ENCODE measurements at places on chromosomes 4 and X.
A peak's percentile ranks its signal among the peaks of the same experiment; 100 is the strongest.

DNA sequence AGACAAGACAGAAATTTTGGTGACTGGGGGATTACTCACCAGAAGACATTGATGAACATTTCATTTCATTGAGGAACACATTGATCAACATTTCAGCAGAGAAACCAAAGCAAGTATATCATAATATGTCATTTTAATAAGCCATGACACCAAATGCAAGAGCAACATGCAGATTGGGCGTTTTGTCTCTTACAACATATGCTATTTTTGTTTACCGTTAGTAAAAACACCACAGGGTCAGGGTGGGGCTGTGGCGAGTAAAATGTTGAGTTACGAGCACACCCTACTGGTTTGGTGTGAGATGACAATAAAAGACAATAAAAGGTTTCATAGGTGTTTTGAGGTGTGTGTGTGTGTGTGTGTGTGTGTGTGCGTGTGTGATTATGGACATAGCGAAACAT lies 294.5 kb downstream of the PDGFC start:
- DNase-seq: no peak

- peak; percentile 84 for DNase-seq
These were observed at the start of gene TIGD2 for GRCh38 chr4:89110986-89111832. TIGD2 (plus strand) TSS chr4:89111533; CDS start chr4:89112975, 1,442 bp downstream.

DNA sequence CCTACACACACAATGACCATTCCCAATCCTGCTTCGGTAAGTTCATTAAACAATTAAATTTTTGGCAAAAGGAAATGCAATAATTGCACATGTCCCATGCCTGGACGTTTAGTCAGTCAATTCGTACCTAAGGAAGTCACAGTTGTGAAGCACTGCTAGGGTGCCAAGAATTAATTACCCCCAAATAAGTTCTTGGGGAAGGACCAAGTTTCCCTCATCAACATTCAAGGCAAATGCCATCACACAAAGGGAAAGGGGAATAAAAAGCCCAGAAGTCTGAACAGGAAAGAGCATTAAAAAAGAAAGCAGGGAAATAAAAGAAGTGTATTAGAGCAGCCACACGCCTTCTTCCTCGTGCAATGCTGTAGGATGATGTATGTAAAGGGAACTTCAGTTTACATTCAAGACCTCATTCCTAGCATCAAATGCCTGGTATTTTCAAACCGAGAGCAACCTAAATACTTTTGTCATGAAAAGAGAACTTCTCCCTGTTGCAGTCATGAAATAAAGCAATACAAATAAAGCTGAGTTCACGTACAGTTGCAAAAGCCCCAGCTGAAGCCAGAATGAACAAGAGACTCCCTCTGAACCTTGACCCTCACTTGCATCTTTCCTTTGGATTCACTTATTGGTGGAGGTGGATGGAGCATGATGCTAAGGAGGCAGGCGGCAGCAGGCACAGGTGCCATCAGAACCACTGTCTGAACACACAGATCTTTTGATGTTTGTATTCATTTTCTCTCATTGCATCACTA lies 124.0 kb upstream of the PPARGC1A start:
- no peak for DNase-seq

GRCh38 chr4:147994076-147994475 lies 262.2 kb downstream of the ARHGAP10 start:
- DNase-seq: no peak

DNA sequence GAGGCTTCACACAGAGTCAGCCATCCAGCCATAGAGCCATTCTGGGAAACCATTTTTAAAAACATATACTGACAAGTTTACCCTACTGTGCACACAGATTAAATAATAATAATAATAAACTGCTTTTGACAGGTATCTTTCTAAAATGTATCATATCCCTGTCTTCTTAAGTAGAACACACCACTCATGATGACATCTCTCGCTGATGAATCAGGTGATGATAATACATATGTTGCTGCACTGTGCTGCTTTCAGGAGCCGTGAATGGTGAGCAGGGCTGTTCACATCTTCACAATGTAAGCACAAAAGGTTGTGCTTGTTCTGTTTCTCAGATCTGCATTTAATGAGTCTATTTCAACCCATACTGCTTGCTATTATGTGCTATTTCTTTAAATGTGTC lies 3.5 kb downstream of the MTNR1A start:
- no peak for DNase-seq

GRCh38 chrX:70970482-70970995 lies 39.6 kb upstream of the SLC7A3 start:
- no peak for DNase-seq

DNA sequence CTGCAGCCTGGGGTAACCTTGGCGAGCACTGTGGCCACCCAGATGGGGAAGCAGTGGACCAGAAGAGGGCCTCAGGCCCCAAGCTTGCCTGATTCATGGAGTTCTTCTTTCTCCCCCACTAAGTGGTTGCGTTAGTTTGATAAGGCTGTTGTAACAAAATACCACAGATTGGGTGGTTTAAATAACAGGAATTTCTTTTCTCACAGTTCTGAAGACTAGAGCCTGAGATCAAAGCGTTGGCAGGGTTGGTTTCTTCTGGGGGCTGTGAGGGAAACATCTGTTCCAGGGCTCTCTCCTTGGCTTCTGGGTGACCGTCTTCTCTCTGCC lies 105.7 kb upstream of the GATB start:
- DNase-seq: no peak

DNA sequence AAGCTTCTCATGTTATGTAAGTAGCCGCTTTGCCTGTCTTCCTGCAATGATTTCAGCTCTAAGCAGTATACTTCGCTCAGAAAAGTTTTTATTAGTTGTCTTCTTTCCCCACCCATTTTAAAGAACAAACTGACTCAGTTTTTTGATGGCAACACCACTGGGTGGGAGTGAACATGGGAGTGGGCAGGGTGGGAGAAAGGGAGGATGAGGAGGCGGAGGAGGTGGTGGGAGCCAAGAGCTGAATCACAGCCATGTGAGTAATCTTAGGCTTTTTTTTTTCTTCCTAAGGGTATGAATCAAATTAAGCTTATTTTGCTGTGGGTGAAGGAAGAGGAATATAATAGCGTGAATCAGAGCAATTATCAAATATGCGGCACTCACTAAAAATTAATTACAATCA lies 574.3 kb upstream of the DIPK2B start:
- DNase-seq: no peak

DNA sequence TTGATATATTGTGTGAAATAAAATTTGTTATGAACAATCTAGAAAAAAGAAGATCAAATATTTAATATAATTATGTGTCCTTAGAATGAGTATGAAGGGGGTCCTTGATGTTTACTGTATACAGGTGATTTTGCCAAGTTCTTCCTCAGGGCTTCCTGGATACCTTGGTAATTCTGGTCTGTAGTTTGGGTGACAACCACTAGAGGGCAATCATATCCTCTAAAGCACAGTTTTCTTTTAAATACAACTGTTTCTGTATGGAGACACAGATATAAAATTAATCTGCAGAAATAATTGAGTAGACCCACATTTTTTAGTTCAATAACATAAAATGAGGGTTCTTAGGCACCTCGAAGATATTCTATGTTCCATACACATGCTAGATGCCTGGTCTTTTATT lies 157.7 kb downstream of the SPANXN1 start:
- no peak for DNase-seq

DNA sequence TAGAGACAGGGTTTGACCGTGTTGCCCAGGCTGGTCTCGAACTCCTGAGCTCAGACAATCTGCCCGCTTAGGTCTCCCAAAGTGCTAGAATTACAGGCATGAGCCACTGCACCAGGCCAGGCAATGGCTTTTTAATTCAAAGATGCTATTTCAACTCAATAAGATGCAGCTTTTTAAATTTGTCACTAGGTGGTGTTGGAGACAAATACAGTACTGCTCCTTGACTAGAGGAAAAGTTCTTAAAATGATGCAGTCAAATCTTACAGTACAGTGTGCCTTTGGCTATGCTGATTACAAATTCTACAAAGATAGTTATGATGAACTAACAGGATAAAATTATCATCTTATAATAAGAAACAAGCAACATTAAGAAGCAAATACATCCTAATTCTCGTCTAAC lies 441.1 kb downstream of the KCNIP4 start:
- DNase-seq: no peak

GRCh38 chr4:53994382-53995102 lies 69.9 kb downstream of the CHIC2 start:
- DNase-seq: no peak

DNA sequence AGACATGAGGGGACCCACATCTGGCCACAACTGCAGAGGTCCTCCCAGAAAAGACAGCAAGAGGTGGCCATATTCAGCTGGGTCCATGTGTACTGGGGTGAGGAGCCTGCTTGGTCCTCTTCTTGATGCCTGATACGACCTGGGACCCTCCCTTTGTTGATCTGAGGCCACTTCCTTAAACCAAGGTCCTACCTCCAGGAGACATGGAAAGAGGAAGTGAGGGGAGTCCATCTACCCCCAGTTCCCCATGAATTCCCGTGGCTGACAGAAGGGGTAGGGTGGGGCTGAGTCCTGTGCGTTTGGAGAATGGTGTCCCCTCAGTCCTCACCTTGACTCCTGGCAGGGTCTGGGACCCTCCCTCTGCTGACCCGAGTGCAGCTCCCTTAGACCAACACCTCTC lies 2.1 kb downstream of the MAGEA10 start:
- no peak for DNase-seq

DNA sequence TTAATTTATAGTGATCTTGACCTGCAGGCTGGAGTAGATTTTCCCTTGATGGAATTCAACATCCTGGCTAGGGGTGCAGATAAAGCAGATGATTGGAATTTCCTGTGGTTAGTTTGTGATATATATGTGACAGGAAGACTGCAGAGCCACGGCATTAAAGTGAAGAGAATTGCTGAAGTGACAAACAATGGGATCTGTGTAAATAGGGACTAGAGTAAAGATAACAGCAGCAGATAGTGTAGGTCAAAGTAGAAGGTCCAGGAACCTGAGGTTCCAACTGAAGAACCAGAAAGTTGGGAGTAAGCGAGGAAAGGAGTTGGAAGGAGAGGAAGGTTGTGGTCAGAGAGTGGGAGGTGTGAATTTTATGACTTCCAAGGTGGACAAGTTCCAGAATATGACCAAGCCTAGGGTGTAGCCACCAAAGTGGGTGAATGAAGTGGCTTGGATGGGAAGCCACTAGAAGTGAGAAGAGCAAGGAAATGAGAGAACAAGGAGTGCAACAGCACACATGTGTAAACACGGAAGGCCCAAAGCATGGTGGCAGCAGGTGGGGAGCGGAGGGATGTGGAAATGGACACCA lies 325.0 kb downstream of the RAB28 start:
- DNase-seq: no peak

DNA sequence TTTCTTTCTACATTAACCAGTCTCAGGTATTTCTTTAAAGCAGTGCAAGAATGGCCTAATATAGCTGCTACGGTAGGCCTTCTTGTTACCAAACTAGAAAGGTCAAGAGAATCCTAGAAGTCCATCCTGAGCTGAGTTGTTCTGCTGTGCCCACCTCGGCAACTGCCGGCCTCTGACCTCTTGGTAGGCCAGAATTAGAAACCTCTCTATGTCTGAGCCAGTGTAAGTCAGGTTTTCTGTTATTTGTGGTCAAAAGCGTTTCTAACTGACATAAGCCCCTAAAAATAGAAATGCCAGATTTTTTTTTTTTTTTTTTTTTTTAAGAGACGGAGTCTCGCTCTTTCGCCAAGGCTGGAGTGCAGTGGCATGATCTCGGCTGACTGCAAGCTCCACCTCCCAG lies 43.1 kb downstream of the SOWAHB start:
- DNase-seq: no peak

GRCh38 chr4:114400531-114400930 lies 198.1 kb upstream of the UGT8 start:
- no peak for DNase-seq

GRCh38 chr4:11765849-11766453 lies 337.3 kb upstream of the HS3ST1 start:
- DNase-seq: no peak

DNA sequence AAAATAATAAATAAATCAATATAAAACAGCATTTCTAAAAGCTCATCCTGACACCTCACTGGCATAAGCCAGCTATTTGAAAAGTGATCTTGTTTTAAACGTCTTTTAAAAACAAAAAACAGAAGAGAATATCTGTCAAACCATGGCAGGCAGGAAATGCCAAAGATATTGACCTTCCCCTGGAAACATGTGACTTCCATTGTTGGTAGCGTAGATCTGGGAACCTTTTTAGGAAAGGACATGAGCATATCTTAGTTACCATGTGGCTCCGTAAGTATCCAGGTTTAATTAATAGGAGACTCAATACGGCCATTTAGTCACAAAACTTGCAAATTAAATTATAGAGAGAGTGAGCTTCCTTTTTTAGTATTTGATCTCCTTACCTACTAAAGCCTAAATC lies 83.0 kb upstream of the KLHL4 start:
- no peak for DNase-seq

DNA sequence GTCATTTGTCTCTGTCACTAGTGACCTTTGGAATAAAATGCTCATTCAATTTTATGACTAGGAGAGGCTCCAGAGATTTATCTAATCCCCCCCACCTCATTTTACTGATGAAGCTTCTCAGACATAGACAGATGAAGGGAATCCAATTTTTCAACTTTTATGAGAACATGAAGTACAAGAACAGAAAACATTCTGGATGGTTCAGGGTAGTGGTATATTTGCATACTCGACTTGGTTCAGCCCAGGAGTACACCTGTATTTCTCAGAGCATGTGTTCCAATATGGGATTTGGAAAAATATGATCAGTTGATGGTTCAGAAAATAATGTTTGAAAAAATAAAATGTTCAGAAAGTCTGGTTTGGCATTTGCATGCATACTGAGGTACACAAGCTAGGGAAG lies 131.4 kb upstream of the GALNT7 start:
- DNase-seq: no peak

- no peak for DNase-seq
These were observed 16.2 kb upstream of the ZCCHC12 start for GRCh38 chrX:118807151-118808017.

DNA sequence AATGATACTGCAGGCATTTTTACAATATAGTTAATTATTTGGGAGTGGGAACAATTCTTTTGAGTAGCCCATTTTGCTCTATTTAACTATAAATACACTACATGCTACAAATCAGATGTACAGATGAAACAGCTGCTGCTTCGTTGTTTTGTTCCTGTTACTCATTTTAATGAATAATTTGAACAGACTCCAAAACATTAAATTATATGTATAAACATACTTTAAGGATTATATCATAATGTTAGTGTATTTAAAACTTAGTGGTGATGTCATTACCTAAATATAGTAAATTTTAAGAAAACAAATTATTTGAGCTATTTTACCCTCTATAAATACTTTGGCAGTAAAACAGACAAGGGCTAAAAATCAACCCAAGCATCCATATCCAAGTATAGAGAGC lies 60.7 kb downstream of the GAB1 start:
- DNase-seq: no peak

GRCh38 chr4:948101-948935 lies 16.1 kb downstream of the TMEM175 start:
- no peak for DNase-seq

- no peak for DNase-seq
These were observed 183.6 kb downstream of the MGST2 start for GRCh38 chr4:139849219-139849618.

DNA sequence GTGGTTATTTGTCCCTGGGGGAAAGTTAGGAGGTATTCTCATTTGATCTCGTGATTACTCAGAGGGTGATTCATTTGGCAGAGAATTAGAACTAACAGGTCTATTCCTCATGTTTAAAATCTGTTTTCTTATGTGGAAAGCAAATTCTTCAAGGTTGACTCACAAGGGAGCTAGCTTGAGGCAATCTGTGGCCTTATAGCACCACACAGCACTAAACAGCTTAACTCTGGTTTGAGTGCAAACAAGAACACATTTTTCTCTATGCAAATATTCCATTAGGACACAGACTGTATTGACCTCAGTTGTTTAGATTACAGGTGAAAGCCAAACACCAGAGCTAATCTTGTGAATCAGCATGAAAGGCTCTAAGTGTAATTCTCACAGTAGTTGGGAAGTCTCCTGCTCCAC lies 694.4 kb upstream of the POU3F4 start:
- DNase-seq: no peak
